NCI-H2107 (cell line): ENCODE measurements at places on chromosomes 11 and 22.

- no peak for DNase-seq
These were observed 72.2 kb upstream of the BID start for GRCh38 chr22:17846326-17846992.

GRCh38 chr11:87353771-87354345 lies 316.1 kb downstream of the TMEM135 start:
- no peak for DNase-seq

- no peak for DNase-seq
These were observed 291.5 kb upstream of the CCDC179 start for GRCh38 chr11:23151819-23152218.

- no peak for DNase-seq
These were observed 126.6 kb downstream of the BUD13 start for GRCh38 chr11:116646191-116646590.

- DNase-seq: no peak
These were observed 133.8 kb upstream of the TRPC6 start for GRCh38 chr11:101717619-101718018.

DNA sequence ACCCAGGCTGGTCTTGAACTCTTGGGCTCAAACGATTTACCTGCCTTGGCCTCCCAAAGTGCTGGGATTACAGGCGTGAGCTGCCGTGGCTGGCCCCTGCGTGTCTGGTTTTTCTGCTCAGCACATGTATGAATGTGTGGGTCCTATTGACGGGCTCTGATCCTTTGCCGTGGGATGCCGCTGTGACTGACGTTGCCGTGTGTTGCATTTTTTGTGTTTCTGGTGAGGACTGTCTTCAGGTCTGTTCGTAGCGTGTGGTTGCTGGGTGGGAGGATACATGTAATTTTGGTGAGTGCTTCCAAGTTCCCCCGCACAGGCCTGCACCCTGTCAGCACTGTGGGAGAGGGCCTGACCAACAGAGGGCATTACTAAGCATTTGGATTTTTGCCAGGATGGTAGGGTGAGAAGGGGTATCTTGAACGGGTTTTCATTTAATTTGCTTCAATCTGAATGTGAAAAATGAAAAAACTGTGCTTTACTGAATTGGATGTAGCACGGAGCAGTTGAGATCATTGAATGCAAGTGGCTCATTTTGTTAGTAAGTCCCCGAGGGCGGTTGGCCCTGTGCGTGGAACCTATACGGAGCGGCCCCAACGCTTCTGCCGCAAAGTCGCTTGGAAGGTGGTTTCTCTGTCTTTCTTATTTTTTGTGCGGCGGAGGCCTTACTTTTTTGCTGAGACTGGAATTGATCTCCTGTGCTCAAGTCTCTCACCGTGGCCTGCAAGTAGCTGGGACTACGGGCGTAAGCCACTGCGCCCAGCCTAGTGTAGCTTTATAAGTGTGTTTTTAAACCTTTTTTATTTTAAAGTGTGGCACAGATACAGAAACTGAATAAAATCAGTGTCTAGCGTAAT lies 8.2 kb downstream of the ZBED4 start:
- DNase-seq: no peak

DNA sequence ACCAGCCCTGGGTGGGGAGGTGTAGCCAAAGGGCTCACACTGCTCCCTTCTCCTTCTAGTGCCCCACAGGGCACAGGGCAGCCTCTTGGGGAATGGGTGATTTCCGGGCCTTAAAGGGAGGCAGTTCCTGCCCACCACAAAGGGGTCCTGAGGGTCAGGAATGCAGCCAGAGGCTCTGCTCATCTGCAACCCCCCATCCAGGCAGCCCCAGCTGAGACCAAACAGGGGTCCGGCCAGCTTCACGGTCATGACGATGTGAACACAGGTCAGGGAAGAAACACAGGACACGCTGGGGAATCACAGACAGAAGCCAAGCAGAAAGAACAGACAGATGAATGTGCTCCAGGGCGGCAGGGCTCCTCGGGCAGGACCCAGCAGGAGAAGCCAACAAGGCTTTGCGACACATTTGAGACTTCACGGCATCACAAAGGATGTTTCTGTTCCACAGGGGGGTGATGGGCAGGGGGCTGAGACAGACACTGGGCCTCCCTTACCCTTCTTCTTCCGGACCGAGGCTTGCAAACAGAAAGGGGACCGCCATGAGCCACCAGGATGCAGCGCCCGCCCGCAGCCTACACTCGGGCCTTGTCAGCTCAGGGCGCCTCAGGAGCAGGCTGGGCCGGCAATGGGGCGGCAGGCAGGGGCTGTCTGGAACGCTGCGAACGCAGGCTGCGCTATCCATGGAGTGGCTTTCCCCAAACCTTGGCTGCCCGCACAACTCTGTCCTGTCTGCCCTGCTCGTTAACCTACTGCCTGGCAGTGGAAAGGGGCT lies 101.9 kb downstream of the CTTN start:
- no peak for DNase-seq

DNA sequence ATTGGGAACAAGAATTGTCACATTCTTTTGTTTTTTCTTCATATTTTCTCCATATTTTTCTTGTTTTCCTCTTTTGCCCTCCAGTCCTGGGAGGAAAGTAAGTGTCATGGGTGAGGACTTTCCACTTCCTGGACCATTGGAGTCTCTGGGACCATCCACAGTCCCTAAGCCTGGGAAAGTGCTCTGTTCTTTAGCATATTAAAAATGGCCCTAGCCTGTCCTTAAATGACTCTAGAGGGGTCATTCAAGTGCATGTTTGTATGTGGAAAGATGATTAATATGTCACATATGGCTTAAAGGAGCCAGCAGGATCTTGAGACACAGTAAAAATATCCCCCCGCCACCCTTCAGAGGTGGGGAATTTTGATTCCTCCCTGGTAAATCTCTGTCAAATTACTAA lies 20.1 kb upstream of the SCGB1D1 start:
- DNase-seq: no peak

GRCh38 chr11:1920909-1921573 lies 1.5 kb downstream of the TNNT3 start:
- no peak for DNase-seq
